ENCODE measurements at places on chromosomes 1 and 21.
A peak's percentile ranks its signal among the peaks of the same experiment; 100 is the strongest.

DNA sequence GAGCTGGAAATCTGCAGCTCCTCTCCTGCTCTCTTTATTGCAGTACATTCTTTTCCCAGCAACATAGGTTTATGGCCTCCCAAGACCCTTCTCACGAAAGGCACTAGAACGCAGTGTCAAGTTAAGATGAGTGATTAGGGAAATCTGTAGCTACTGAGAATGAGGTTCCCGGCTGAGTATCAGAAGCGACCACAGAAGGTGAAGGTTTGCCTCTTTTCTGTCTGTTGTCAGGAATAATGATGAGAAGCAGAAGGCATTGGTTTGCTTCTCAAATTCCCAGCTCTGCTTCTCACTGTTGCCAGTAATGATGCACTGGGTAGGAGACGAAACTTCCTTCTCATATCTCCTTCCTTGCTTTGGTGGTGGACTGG is 128.4 kb downstream of the NTMT2 start:
- DNase-seq = no peak

- no peak for DNase-seq
Measured at GRCh38 chr1:116462722-116463121, 89.7 kb downstream of the ATP1A1 start.

DNA sequence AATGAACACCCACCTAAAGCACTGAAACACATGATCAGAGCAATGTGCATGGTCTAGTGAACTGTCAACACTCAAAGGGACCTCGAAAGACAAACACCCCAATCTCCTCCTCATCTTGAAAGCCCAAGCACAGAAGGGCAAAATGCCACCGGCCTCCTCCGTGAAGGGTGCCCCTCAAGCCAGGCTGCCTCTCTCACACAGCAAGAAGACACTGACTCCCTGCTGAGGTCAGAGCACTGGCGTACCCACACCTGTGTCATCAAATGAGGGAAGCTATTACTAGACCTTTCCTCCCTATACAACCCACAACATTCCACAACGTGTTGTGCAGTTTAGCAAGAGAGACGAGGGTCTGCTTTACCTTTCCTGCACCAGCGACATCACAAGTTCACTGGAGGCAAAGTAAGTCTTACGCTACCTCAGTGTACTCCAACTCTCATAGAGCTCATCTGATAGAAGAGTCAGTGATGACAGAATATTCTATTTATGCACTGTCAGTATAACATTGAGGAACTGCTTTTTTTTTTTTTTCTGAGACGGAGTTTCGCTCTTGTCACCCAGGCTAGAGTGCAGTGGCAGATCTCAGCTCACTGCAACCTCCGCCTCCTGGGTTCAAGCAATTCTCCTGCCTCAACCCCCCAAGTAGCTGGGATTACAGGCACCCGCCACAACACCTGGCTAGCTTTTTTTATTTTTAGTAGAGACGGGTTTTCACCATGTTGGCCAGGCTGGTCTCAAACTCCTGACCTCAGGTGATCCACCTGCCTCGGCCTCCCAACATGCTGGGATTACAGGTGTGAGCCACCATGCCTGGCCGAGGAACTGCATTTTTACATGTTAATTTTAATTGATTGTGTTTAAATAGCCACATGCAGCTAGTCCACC is 3.3 kb downstream of the SH3BP5L start:
- no peak for DNase-seq

DNA sequence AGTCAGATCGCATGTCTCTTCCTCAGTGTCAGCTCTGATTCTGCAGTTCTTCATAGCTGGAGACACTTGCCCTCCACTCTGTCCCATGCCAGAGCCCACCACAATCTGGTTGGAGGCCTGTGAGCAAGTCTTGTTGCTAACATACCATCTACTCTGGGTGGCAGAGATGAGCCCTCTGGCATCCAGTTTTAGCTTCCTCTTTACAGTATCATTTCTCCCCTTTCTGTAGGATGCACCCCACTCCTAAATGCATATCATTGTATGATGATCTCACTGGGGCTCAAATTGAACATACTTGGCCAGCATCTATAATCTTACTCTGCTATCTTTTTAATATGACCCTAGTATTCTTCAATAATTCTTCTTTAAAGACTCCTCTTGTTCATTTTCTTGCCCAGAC is 16.9 kb downstream of the PCNX2 start:
- DNase-seq = no peak

- no peak for DNase-seq
Measured at GRCh38 chr1:211182746-211183145, 48.8 kb upstream of the KCNH1 start.

- DNase-seq = no peak
Measured at GRCh38 chr1:9182784-9183257, 51.8 kb upstream of the H6PD start.

DNA sequence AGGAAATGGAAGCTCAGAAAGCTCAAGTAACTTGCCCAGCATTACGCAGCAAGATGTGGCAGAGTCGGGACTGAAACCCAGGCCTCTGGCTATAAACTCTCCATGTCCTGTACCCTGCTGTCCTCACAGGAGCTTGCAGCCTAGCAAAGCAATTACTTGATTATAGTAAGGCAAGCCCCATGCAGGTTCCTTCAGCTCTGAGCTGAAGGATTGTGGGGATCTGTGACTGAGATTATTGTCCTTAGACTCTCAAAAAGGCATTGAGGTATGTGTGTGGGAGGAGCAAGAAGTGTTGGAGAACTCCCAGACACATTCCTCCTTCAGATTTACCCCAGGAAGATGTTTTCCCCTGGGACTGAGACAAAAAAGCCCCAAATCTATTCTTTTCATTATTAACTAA is 124.0 kb upstream of the SPATA6 start:
- DNase-seq = no peak

DNA sequence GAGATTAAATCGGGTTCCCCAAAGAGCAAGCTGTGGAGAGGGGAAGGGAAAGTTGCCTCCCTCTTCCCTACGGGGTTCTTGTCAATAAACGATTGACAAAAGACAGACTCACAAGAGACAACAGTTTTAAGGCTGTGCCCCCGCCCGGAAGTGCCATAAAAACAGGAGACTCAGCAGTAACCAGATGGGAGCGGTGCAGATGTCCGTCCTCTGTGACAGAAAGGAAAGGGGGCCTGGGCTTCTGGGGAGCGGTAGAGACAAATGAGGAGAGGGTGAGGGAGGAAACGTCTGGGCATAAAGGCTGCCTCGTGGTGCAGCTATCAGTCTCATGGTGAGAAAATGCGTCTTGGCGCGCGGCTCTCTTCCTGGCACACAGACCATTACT is 5.9 kb downstream of the TP73 start:
- no peak for DNase-seq

DNA sequence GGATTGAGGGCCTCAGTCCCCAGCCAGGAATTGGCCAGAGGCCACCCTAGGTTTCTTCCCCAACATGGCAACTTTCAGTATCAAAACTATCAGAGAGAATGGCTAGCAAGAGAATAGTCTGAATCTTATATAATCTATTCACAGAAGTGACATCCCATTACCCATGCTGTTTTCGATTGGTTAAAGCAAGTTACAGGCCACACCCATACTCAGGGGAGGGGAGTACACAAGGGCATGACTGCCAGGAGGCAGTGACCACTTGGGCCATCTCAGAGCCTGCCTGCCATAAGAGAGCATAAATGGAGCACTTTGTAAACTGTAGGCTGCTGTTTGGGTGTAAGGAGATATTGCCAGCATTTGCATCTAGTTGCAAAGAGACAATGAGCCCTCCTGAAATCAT is 65.4 kb downstream of the FAM163A start:
- DNase-seq = no peak

DNA sequence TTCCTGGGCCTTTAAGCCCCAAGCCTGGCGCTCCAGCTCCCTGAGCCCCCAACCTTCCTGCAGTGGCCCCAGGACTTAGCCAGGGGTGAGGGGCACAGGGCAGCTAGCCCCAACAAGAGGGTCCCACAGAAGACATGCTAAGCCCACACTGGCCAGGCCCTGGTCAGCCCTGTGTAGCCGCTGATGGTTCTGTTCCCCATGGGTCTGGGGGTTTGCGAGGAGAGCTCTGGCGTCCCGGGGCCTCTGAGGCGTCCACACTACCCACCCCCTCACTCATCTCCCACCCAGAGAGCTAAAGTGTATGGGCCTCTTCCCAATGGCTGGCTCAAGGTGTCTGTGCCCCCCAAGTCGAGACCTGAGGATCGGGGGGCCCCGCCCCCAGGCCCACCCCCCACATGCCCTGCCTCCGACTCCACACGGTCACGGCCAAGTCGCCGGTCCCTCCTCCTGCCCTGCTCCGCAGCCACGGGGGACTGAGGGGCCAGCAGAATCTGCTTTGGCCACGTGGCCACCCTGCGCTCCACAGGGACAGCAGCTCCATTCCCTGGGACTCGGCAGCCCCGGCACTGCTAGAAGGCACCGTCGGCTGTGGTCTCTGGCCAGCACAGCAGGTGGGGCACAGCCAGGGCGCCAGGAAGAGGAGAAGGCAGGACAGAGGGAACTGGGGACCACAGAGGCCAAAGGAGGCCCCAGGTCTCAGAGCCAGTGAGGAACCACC is 7.8 kb downstream of the TNFRSF18 start:
- no peak for DNase-seq

- DNase-seq = no peak
Measured at GRCh38 chr1:86865973-86866637, 47.8 kb downstream of the SELENOF start.

GRCh38 chr1:53129891-53130597 is 12.4 kb downstream of the SLC1A7 start:
- no peak for DNase-seq

- no peak for DNase-seq
Measured at GRCh38 chr1:157893686-157894085, 52.1 kb upstream of the CD5L start.

- DNase-seq = no peak
Measured at GRCh38 chr1:45536886-45537285, 13.7 kb upstream of the AKR1A1 start.

DNA sequence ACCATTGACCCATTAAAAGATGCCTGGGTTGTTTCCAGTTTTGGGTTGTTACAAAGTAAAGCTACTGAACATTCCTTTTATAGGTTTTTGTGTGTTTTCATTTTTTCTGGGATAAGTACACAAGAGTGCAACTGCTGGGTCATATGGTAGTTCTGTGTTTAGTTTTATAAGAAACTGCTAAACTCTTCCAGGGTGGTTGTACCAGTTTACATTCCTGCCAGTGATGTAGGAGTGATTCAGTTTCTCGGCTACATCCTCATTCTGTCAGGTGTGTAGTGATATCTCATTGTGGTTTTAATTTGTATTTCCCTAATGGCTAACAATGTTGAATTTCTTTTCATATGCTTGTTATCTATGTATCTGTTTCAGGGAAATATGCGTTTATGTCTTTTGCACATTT is 58.5 kb upstream of the DNAJC6 start:
- DNase-seq = no peak

DNA sequence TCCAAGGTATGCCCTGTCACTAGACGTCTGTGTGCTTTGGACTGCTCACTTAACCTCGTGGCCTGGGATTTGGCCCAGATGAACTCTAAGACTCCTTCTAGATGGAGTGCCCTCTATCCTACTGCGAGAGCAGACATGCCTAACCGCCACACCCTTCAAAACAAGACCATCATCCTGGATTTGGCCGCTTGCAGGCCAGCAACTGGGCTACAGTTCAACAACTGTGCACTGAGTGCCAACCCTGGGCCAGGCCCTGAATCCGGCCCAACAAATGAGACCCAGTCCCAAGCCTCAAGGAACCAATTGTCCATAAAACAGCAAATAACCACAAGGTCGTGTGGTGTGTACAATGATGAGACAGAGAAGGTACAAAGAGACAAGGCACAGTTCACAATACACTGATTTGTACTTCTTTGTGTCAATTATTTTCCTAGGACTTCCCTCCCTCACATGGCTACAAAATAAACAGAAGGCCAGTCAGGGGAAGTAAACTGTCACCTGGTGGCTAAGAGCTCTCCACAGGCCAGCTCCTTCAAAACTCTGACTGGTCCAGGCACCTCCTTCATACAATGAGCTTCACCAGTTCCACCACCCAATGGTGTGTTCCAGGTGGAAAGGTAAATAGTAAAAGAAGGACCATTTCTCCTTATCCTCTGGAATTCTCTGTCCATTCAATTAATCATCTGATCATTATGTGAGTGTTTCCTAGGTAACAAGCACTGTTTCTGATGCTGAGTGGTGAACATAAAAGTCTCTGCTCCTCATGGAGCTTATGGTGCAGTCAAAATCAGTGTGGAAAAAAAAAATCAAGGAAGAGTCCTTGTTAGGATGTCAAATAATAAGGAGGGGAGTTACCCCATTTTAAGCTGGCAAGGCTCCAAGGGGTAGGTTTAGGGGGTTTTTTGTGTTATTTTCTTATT is 60.4 kb downstream of the CAPZB start:
- DNase-seq = no peak

DNA sequence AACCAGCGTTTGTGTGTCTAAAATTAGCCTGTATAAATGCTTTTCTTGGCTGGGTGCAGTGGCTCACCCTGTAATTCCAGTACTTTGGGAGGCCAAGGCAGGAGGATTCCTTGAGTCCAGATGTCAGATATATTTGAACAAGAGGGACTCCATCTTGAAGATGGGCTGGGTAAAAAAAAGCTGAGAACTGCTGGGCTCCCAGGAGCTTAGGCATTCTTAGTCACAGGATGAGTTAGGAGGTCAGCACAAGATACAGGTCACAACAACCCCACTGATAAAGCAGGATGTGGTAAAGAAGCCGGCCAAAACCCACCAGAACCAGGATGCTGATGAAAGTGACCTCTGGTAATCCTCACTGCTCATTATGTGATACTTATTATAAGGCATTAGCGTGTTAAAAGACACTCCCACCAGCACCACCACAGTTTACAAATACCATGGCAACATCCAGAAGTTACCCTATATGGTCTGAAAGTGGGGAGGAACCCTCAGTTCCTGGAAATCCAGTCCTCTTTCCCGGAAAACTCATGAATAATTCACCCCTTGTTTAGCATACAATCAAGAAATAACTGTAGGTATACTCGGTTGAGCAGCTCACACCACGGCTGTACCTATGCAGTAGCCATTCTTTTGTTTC is 36.2 kb upstream of the ZNF496 start:
- DNase-seq = no peak

- DNase-seq = no peak
Measured at GRCh38 chr1:243471026-243471685, 215.3 kb downstream of the SDCCAG8 start.

GRCh38 chr1:41509270-41509671 is 24.8 kb upstream of the EDN2 start:
- no peak for DNase-seq

GRCh38 chr1:3625151-3625907 is 514 bp downstream of the TPRG1L start:
- peak; percentile 46 for DNase-seq

DNA sequence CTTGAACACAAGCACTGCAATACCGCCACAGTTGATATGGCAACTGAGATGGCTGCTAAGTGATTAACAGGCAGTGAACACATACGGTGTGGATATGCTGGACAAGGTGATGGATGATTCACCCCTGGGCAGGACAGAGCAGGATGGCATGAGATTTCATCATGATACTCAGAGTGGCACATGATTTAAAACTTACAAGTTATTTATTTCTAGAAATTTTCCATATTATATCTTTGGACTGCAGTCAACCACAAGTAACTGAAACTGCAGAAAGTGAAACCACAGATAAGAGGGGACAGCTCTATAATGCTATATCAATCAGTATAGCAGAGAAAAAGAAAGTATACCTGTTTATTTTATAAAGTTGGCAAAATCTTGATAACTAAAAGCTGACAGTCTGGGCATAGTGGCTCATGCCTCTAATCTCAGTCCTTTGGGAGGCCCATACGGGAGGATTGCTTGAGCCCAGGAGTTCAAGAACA is 47.9 kb downstream of the PHACTR4 start:
- DNase-seq = peak; percentile 42

- DNase-seq = no peak
Measured at GRCh38 chr1:201260236-201260590, 23.1 kb upstream of the PKP1 start.

GRCh38 chr1:173240609-173241008 is 33.5 kb upstream of the TNFSF4 start:
- no peak for DNase-seq
